ENCODE measurements at places on chromosomes 2 and 18.
A peak's percentile ranks its signal among the peaks of the same experiment; 100 is the strongest.

DNA sequence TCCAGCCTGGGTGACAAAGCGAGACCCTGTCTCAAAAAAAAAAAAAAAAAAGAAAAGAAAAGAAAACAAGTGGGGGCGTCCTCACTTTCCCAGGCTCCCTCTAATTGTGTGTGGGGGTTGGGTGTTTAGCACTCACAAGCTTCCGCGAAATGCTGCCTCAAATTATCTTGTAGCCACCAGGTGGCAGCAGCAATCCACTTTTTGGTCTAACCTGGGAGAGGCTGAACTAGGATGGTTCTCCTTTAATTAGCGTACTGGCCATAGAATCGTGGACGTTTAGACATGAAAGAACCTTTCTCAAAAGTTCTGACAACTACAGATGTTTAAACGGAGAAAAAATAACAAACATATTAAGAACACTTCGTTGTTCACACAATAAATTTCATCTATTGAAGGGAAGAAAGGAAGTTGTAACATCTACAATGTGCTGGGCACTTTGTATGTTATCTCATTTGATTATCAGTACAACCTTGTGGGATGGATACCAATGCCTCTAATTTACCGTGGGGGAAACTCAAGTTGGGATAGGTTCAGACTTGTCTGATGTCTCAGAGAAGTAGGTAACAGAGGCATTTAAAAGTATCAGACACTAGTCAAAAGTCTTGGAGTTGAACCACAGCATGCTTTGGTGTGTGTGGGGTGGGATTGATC is 122.7 kb upstream of the NABP1 start:
- peak; percentile 84 for DNase-seq

DNA sequence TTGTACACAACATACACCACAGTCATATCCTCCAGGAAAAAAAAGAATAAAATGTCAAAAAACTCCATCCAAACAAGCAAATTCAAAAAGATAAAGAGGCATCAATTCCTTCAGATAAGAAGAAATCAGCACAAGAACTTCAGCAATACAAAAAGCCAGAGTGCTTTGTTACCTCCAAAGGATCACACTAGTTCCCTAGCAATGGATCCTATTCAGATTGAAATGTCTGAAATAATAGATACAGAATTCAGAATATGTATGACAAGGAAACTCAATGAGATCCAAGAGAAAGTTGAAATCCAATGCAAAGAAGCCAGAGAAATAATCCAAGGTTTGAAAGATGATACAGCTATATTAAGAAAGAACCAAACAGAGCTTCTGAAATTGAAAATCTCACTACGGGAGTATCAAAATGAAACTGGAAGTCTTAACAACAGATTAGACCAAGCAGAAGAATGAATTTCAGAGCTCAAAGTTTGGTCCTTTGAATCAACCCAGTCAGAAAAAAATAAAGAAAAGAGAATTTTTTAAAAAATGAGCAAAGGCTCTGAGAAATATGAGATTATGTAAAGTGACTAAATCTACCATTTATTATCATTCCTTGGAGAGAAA is 80.6 kb downstream of the TRABD2A start:
- no peak for DNase-seq

GRCh38 chr2:36584148-36584794 is 13.7 kb downstream of the FEZ2 start:
- no peak for DNase-seq

DNA sequence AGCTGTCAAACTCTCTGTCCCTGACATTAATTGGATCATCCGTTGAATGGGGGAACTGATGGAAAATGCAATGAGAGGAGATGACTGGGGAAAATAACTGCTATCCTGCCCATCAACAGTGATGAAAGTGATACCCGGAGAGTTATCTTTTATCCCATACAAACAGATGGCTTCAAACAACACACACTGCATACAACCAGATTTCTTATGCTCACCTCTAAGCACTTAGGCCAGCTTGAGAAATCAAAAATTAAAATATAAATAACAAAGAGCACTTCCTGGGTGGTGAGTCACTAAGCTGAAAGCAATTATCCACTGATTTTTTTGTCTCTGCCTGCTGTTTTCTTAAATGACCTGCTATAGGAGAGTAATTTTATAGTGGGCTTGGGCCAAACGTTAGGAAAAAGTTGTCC is 237.6 kb upstream of the RGPD4 start:
- no peak for DNase-seq

DNA sequence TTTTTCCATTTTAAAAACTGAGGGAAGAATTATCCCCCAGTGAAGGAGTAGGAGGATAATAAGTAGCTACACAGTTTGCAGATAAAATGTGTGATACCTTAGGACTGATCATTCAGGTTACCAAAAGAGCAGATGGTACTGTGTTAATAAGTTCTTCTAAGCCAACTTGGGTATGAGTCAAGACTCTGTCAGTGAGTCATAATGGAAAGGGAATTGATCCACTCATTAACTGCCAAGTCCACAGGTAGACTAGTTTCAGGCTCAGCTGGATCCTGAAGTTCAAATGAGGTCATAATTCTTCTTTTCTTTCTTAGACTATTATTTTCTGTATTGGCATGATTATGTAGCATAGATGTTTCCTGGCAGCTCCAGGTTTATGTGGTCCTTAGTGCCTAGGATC is 142.4 kb upstream of the ALPP start:
- DNase-seq, result peak; percentile 25

DNA sequence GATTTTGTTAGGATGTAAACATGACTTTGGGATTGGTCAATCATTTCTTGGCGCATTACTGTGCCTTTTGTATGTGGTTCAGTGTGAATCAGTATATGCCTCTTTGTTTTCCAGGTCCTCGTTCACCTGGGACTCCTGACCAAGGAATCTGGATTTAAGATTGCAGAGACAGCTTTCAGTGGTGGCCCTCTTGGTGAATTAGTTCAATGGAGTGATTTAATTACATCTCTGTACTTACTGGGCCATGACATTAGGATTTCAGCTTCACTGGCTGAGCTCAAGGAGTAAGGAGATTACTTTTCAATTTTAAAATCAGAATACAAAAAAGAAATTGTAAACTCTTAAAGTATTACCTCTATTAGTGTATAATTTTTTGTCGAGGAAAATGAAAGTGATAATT is 87.6 kb downstream of the MGAT5 start:
- DNase-seq, result no peak

- no peak for DNase-seq
Observed at GRCh38 chr2:122988395-122989221, 1036.5 kb upstream of the CNTNAP5 start.

DNA sequence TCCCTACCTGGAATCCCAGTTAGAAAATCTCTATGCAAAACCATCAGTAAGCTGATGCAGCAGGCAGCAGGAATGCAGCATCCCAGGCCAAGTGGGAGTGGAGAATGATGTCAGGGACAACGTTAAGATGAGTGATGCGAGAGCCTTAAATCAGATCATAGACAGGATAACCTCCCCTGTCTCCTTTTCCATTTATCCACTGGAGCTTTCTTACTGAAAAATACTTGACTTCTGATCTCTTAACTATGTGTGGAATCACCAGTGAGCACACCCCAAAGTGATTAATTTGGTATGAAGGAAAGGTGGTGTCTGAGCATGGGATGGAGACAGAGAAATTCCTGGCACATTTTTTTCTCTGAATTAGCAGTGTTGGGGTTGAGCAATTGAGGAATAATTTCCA is 98.0 kb downstream of the RND3 start:
- no peak for DNase-seq

DNA sequence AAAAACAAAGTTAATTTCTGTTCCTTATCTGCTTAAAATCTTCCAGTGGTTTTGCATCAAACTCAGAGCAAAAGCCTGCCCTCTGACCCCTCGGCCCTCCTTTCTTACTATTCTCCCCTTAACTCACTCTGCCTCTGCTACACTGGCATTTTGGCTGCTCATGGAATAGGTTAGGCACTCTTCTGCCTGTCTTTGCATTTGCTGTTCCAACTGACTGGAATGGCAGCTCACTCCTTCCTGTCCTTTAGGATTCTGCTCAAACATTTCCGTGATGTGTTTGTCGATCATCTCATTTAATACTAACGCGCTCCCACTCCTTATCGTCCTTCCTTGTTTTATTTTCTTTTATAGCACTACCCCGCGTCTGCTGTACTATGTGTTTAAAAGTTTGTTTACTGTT is 815 bp downstream of the CEBPZ start:
- DNase-seq, result peak; percentile 39

DNA sequence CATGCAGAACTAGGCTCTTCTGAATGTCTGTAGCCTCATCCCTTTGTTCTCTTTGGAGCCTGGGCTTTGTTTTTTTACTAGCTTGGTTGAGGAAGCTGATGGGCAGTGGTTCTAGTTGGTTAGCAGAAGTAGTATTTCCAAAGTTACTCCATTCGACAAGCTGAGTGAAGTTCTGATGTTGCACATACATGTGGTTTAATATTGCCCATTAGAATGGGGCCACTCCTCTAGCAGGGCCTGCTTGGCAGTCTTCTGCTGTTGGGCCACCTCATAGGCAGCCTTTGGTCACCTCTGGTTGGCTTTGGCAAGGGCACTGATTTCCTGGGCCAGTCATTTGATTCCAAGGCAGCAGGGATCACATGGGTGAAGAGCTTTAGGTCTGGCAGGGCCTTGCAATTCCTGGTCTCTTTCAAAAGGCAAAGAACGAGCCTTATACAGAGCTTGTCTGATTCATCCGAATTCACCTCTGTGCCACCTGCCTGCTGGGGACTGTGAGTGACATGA is 2.5 kb downstream of the RPIA start:
- DNase-seq, result no peak

- no peak for DNase-seq
Observed at GRCh38 chr2:157262248-157262647, 4.7 kb downstream of the GALNT5 start.

DNA sequence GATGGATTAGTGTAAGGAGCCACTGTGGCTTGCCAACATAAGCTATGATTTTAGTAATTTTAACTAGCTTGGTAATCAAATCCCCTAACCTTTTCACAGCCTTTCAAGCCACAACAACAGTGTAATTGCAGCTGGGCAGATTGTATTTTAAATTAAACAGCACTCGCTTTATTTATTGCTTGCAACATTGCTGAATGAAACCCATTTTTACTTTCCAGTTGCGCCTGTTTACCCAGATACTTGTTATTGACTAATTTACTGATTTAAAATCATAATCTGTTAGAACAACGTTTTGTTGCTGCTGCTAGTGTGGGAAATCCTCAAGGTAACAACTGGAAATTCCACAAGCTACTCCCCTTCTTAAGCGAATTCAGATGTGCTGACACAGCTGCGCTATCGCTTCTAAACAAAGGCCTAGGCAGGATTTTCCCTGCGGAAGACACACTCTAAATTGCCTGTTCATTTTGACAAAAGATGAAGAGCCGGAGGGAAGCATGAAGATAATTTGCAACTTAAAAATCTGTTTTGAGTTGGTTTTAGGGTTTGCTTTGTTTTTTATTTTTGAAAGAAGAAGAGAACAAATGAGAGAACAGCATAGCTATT is 283.9 kb downstream of the ALPK2 start:
- no peak for DNase-seq

DNA sequence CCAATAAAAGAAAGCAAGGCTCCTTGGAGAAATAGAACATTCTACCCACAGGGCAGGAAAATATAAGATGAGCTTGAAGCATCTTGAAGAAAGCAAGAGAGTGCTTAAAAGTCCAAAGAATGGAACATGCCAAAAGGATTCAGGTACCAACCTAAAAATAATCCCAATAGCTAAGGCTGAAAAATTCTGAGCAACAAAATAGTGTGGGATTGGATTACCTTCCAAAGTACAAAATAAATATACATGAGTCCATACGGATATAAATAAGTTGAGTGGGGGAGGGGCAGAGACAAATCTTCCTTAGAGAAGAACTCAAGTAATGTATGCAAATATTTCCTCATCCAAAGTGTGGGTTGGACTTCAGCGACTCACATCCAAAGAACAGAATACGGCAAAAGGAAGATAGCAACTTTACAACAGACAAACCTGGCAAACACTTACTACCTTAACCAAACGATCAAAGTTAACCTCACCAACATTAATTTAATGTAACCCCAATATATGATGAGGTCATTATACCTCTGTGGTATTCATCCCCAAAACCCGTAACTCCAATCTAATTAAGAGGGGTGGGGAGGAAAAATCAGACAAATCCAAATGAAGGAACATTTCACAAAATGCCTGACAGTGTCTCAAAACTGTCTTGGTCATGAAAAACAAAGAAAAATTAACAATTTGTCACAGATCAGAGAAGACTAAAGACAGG is 26.9 kb downstream of the MEMO1 start:
- no peak for DNase-seq

DNA sequence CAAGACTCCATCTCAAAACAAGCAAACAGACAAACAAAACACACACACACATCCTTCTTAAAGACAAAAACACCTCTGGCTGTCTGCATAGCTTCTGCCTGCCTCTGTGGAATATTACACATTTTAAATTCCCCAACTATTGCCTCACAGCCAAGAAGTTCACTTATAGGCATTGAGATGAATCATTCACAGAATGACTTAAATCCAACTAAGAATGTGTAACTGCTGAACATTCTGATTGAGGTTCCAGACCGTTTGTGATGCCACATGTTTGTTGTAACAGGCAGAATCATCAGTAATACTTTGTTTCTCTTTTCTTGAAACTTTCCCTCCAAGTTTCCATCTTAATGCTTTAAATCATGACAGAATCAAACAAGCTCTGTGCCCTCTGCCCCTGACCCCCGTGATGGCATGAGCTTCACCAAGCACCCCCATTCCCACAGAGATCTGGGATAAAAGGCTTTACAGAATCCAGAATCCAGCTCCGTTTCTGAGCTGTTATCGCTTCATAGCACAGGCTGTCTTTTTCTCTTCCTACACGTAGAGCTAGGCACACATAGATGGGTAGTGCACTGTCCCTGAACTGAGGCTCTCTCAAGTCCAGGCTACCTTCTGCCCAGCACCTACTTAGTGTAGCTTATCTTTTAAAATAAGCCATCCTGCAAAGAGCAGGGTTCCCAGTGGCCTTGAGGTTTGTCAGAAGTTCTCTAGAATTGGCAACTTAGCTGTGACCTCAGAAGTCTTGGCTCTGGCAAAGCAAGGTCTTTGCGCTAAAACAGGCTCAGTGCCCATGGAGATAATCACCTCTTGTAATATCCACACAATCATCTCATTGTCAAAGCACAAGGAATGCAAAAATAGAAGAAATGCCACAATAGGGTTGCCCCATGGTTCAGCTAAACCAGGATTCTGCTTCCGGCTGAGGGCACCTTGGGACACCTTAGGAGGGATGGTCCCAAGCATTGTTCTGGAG is 32.9 kb downstream of the EPAS1 start:
- DNase-seq, result peak; percentile 92

DNA sequence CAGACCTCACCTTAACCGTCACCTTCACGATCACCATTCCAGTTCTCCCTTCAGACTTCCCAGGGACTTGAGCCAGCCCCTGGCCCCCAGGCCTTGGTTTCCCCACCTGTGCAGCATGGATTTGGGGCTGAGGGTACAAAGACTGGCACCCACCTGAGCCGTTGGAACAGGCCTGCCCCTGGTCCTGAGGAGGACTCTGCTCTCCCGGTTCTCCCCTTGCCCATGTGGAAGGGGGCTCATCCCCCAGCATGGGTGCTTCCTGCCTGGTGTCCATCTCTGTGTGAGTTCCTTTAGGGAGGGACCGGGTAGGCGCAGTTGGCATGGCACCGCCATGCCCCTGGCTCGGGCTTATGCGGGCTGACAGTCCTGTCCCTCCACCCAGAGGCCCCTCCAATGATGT is 10.9 kb upstream of the GPR35 start:
- no peak for DNase-seq
